ENCODE measurements at places on chromosomes 7 and 10. TPM values are rescaled to one million over a fixed set of nuclear protein-coding genes. Genes with fewer than 3 reads are reported as not detected.

Gene SEPTIN14
- not detected for total RNA-seq

DNA sequence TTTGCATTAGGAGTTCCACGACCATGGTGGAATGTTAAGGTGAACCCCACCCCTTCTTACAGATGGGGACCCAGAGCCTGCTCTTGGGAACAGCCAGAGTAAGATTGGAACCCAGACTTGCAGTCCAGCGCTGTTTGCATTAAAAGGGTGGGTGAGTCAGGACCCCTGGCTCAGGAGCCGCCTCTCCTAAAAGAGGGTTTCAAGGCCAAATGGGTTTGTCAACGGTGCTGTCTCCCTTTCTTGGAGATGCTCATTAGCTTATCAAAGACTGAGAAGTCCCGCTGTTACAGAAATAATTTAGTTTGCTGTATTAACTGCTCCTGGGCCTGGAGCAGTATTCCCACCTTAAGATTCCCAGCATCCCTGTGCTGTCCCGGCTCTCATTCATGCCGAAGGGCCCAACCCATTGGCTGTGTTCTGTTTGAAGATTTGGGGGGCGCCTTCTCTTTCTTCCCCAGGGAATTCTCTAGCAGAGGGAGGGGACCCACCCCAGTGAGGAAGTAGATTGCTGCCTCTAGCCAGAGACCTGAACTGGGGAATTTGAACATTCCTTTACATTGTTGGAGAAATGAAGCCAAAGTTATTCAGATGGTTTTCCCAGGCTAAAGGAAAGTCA lies 1.8 kb downstream of the MARVELD1 start:
- no peak for DNase-seq

Gene SPDYE18
- 0.66 TPM for total RNA-seq

DNA sequence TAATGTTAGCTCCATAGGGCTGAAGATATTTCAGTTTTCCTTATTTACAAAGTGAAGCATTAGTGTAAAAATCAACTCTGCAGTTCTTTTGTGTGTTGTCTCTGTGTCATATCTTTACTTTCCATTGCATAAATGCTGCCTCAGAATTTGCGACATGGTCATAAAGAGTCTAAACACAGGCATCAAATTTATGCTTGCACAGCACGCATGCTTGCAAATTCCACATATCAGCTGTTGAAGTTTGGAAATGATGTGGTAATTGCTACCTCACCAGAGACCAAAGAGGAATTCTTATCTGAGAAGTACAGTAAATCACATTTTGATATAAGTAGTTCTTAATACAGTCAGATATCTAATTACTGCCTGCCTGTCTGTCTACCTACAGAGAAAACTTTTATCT lies 348.2 kb upstream of the GRM3 start:
- no peak for DNase-seq

GRCh38 chr10:18312374-18313139 lies 172.3 kb downstream of the CACNB2 start:
- DNase-seq: no peak

- DNase-seq: no peak
These were observed 49.4 kb upstream of the SORCS1 start for GRCh38 chr10:107213861-107214260.

GRCh38 chr7:39605087-39605486 lies 18.3 kb upstream of the RALA start:
- no peak for DNase-seq

Data from endothelial cell of umbilical vein (primary cell).